ENCODE measurements at places on chromosomes 5 and 9. TPM values are rescaled to one million over a fixed set of nuclear protein-coding genes. Genes with fewer than 3 reads are reported as not detected.

- no peaks in the 10 kb centered on the region for H3K27me3 ChIP-seq
- H3K36me3 ChIP-seq: no peaks in the 10 kb centered on the region
- no peak for DNase-seq
- H3K4me3 ChIP-seq: no peak overlapping the region
- H3K27ac ChIP-seq: no peak overlapping the region
These were observed 61.9 kb downstream of the EXOSC2 start for GRCh38 chr9:130755377-130756007.

GRCh38 chr5:35838370-35839042, 18.2 kb upstream of the IL7R start:
- no peak for DNase-seq
- no peak overlapping the region for H3K4me3 ChIP-seq
- no peak overlapping the region for H3K27ac ChIP-seq
- no peaks in the 10 kb centered on the region for H3K36me3 ChIP-seq
- H3K27me3 ChIP-seq: no peaks in the 10 kb centered on the region
- H3K4me1 ChIP-seq: no peaks in the 10 kb centered on the region

- no peaks in the 10 kb centered on the region for H3K27me3 ChIP-seq
- H3K4me1 ChIP-seq: no peaks in the 10 kb centered on the region
- no peaks in the 10 kb centered on the region for H3K36me3 ChIP-seq
- no peak overlapping the region for H3K4me3 ChIP-seq
- H3K27ac ChIP-seq: no peak overlapping the region
These were observed 38.7 kb downstream of the JAKMIP2 start for GRCh38 chr5:147743678-147744374.

DNA sequence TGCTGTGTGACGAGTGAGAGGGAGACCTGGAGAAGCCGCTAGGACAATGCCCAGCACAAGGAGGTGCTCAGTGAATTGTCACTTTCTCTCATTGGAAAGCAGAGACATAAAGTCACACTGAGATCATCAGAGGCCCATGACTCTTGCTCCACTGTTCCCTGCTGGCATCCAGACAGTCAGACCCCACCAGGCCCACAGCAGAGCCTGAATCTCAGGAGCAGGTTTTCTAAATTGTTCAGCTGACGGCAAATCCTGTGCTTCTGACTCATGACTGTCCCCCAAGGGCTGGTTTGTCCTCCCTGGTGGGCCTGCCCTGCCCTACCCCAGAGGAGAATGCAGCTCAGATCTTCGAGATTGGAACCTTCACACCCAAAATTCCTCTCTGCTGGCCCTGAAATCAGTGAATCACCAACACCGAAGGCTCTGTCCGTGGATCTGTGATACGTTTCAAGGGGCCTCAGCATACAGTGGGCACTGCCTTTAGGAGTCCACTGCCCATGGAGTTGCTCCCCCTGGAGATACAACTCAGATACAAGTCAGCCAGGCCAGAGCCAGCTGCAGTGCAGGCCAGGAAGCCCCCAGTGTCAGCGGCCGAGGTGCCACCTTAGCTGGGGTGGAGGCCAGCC, 2.7 kb downstream of the PTGES start:
- H3K4me3 ChIP-seq: no peak overlapping the region
- no peak overlapping the region for H3K27ac ChIP-seq
- DNase-seq: no peak
- H3K4me1 ChIP-seq: peaks cover 13% of the 10 kb centered on the region

- no peaks in the 10 kb centered on the region for H3K27me3 ChIP-seq
- H3K36me3 ChIP-seq: no peaks in the 10 kb centered on the region
- H3K27ac ChIP-seq: no peak overlapping the region
- DNase-seq: no peak
These were observed 37.6 kb upstream of the STX17 start for GRCh38 chr9:99868845-99869244.

GRCh38 chr9:14428781-14429230, 114.9 kb upstream of the NFIB start:
- no peaks in the 10 kb centered on the region for H3K27me3 ChIP-seq
- no peak overlapping the region for H3K4me3 ChIP-seq
- DNase-seq: peak; percentile 69

- H3K27me3 ChIP-seq: no peaks in the 10 kb centered on the region
- H3K4me3 ChIP-seq: peak overlapping the region; percentile 8
- DNase-seq: peak; percentile 80
- peaks cover 85% of the 10 kb centered on the region for H3K4me1 ChIP-seq
- no peaks in the 10 kb centered on the region for H3K36me3 ChIP-seq
These were observed 28.7 kb downstream of the NEK6 start for GRCh38 chr9:124286292-124286931.

DNA sequence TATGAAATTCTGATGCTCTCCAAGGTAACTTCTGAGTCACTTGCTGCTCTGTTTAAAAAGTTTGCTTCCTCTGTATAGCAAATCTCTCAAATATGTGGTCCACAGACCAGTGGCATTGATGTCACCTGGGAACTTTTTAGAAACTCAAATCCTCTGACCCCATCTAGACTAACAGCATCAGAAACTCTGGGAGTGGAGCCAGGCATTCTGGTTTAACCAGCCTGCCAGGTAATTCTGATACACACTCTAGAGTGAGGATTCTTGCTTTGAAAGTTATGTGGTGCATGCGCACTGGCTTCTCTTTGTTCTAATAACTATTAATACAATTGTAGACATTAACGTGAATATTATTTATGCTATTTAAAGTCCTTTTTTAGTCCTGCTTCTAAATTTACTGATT, 298.1 kb downstream of the SLF1 start:
- no peak for DNase-seq
- no peaks in the 10 kb centered on the region for H3K4me1 ChIP-seq
- H3K36me3 ChIP-seq: no peaks in the 10 kb centered on the region
- no peaks in the 10 kb centered on the region for H3K27me3 ChIP-seq
- no peak overlapping the region for H3K27ac ChIP-seq

DNA sequence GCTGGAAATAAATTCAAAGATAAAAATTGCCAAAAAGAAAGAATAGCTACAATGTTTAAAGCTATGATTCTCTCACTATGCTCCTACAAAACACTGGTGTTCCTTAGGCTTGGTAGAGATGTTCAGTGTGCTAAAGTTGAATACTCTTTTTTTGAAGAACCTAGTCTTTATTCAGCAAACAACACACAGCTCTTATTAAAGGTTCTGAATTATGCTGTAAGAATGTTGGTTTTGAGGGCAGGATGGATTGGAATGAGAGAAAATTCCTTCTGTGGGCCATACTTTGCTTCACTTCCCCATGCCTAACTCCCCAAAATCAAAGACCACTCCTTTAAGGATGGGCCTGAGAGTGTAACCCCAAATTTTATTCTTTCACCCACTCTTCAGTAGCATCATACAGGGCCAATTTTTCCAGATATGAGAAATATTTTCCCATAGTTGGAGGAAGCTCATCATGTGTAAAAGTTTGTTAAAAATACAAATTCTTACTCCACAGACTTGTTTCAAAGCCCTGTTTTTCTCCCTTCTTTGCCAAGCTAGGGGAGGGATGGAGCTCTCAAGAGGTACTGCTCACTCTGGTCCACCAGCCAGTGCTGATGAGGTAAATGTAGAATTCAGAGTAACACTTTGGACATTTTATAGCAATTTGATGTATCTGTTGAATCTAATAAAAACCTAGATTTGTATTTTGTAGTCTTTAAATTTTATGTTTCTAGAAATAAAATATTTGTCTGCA, 99.3 kb downstream of the GDNF start:
- no peak overlapping the region for H3K27ac ChIP-seq
- no peaks in the 10 kb centered on the region for H3K4me1 ChIP-seq
- H3K4me3 ChIP-seq: no peak overlapping the region
- H3K27me3 ChIP-seq: no peaks in the 10 kb centered on the region
- no peak for DNase-seq

DNA sequence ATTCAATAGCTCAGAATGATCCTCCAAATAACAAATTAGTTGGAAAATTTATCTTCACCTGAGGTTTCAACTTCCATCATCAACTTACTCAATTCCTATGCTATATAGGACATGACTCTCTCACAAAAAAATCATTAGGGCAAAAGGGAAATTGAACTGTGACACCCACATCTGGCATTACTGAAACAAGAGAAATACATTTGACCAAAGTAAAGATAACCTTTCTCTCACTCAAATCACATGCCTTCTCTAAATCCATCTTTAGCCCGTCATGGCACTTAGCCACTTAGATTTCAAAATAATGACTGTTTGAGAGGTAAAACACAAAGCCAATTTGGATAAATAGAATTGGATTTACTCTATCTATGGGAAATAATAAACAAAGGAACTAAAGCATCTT, 126.4 kb downstream of the ADAMTS6 start:
- no peak overlapping the region for H3K4me3 ChIP-seq
- no peaks in the 10 kb centered on the region for H3K4me1 ChIP-seq
- DNase-seq: no peak
- no peak overlapping the region for H3K27ac ChIP-seq

SMIM3 gene
- total RNA-seq: 28.3 TPM

DNA sequence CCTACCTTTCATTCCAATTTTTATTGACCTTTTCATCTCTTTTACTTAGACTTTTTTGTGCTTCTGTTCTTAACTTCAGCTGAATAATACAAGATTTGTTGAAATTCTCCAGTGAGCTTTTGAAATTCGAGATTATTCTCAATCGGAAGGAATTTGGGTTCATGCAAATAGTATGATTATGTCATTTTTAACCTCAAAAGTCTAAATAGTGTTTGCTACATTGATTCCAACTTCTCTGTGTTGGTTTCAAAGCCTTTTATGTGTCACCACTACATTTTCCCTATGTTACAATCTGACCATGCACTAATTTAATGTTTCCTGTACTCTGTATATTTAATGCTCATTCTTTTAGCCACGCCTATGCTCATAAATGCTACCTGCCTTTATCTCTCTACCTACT, 44.1 kb downstream of the VPS13A start:
- DNase-seq: no peak
- peaks cover 13% of the 10 kb centered on the region for H3K36me3 ChIP-seq
- H3K4me3 ChIP-seq: no peak overlapping the region

DNA sequence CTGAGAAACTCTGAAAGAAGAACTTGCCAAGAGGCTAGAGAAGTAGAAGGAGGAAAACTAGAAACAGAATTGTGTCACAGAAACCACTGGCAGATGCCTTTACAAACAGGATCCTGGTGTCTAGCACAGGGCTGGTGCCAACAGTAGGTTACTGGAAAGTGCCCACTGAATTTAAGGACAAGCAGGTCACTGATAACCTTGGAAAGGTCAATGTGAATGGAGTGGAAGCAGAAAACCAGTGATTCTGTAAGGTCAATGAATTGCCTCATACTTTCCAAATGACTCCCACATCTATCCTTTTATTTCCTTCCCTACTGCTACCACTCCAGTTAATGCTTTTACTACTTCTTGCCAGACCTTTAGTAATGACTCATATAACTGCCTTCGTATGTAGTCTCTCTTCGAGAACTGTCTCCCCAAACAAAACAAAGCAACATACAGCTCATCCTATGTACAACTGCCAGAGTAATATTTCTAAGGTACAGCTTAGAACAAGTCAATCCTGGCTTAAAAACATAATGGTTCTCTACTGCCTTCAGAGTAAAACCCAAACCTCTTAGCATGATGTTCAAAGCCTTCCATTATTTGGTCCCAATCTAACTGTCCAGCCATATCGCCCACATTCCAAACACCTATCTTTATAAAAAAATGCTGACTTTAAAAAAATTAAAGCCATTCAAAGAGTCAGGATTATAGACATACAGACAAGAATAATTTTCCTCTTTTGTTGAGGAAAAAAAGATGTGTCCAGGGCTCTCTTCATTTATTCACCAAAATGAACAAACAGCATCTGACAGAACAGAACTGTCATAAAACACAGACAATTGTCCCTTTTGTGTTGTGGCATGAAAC, 52.5 kb downstream of the NR3C1 start:
- no peak overlapping the region for H3K4me3 ChIP-seq
- peaks cover 78% of the 10 kb centered on the region for H3K4me1 ChIP-seq
- no peaks in the 10 kb centered on the region for H3K27me3 ChIP-seq
- no peak for DNase-seq
- no peaks in the 10 kb centered on the region for H3K36me3 ChIP-seq
- H3K27ac ChIP-seq: no peak overlapping the region

GRCh38 chr5:160627921-160628618, 206.4 kb downstream of the PTTG1 start:
- DNase-seq: no peak
- peaks cover 4% of the 10 kb centered on the region for H3K27me3 ChIP-seq
- no peaks in the 10 kb centered on the region for H3K4me1 ChIP-seq
- H3K27ac ChIP-seq: no peak overlapping the region
- no peaks in the 10 kb centered on the region for H3K36me3 ChIP-seq

DNA sequence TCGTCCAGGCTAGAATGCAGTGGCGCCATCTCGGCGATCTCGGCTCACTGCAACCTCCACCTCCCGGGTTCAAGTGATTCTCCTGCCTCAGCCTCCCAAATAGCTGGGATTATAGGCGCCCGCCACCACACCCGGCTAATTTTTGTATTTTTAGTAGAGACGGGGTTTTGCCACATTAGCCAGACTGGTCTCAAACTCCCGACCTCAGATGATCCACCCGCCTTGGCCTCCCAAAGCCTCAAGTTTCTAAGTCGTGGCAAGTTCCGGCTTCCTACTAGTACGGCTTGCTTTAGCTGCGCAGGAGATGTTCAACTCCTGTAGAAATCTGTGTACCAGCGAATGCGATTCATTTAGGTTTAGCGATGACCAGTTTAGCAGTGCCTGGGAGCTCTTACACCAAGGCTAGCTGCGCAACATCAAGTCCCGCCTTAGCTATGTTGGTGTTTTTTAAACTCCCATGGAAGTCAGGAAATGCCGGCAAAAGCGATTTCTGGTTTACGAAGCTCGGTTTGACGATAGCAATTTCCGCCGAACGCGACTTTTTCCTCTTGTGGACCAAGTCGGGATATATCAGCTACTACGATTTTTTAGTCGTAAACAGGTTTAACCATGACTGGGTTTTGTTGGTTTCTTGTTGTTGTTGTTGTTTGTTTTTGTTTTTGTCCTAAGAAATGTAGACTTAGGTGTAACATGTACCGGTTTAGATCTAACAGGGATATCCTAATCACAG, 46.4 kb downstream of the ANXA2R start:
- peak overlapping the region; percentile 56 for H3K4me3 ChIP-seq
- H3K36me3 ChIP-seq: no peaks in the 10 kb centered on the region
- no peak for DNase-seq
- peak overlapping the region; percentile 98 for H3K27ac ChIP-seq
- H3K4me1 ChIP-seq: peaks cover 7% of the 10 kb centered on the region

GRCh38 chr5:5667136-5667554, 244.7 kb downstream of the ICE1 start:
- H3K27me3 ChIP-seq: no peaks in the 10 kb centered on the region
- no peak overlapping the region for H3K4me3 ChIP-seq
- no peak for DNase-seq
- H3K36me3 ChIP-seq: no peaks in the 10 kb centered on the region
- H3K27ac ChIP-seq: no peak overlapping the region

KCNIP1 gene
- 2.7 TPM for total RNA-seq

RGMB gene
- 16.8 TPM for total RNA-seq

ENTREP1 gene
- 34.9 TPM for total RNA-seq

- H3K27me3 ChIP-seq: no peaks in the 10 kb centered on the region
- no peak for DNase-seq
- H3K36me3 ChIP-seq: no peaks in the 10 kb centered on the region
- peak overlapping the region; percentile 79 for H3K4me3 ChIP-seq
- no peak overlapping the region for H3K27ac ChIP-seq
These were observed 1.4 kb downstream of the TAF7 start for GRCh38 chr5:141319202-141319601.

Data from upper lobe of right lung (tissue), 1 donor.